ENCODE measurements at places on chromosomes 4 and X.

DNA sequence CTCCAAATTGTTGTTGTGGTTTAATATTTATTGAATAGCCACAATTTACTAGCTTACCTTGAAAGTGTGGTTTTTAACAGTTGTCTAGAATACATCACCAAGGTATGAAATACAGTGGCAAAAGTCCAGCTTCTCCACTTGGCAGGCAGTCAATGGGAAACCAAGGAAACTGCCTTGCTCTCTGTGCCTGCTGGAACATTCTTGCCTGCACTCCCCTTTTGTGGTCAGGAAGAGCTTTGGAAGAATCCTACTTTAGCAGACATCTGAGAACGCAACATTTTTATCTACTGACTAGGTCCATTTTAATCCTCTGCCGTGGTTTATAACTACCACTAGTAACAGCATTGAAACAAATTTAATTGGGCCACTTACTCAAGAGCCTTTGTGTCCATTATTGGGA lies 64.5 kb downstream of the TENM3 start:
- DNase-seq: no peak

- no peak for DNase-seq
Observed at GRCh38 chr4:168071304-168071703, 21.0 kb upstream of the ANXA10 start.

GRCh38 chr4:183831026-183831446 lies 74.1 kb upstream of the STOX2 start:
- DNase-seq: no peak

DNA sequence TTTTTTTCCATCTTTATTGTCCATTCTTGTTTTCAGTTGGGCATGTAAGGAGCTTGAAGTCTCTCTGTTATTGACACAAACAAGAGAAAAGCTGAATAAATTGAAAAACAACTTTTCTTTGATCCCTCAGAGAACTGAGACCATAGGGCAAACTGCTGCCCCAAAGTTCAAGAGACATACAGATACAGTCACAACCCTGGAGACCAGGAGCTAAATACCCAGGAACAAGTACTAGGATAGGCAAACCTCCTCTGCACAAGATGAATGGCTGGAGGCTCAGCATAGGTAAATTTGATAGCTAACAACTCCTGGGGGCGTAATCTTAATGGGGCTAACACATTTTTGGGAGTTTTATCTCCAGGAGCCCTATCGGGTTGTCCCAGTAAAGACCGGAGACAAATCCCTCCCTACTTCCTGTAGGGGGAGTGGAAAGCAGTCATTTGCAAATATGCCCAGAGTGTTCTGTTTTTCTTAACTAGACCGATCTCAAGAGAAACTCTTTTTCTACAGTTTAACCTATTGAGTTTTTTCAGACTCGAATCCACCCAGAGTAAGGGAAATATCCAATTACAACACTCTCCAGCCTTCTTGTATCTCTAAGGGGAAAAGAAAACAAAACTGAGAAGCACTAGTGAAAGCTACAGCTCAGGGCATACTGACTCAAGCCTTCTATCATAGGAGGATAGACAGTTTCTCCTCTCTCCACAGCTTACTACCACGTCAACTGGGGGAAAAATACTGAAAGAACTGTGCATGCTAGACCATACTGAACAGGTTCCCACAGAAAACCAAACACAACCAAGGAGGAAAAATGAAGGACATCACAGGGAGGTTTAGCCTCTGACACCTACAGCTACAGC lies 23.1 kb downstream of the MAGEA8 start:
- DNase-seq: no peak

GRCh38 chr4:3263876-3264193 lies 14.9 kb downstream of the MSANTD1 start:
- DNase-seq: no peak

DNA sequence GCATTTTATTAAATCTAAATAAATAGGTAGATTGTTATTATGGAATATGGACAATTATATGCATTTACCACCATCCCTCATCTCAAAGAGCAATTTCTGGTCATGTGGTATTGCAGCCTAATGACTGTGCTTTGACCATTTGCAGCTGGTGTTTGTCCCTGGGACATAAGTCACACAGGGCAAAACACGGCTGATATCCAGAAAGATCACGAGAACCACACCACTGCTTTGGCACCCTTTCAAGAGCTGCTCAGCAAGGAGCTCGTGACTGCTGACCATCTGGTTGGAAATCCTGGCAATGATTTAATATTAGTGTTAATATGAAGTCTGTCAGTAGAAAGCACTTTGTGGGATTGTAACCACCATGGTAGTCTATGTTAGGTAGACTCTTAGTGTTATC lies 545.0 kb downstream of the GBA3 start:
- DNase-seq: no peak
